ENCODE measurements at places on chromosomes 5 and 9. TPM values are rescaled to one million over a fixed set of nuclear protein-coding genes. Genes with fewer than 3 reads are reported as not detected.

TMEM203 gene
- total RNA-seq, result 42.9 TPM

OLFML2A gene
- 2.5 TPM for total RNA-seq

BTNL9 gene
- 0.78 TPM for total RNA-seq

HEMGN gene
- 3.9 TPM for total RNA-seq

RORB gene
- 52.4 TPM for total RNA-seq

HAVCR1 gene
- total RNA-seq, result 0.31 TPM

Data from occipital lobe (tissue), 3 donors.